Activated CD8-positive, alpha-beta T cell treated with anti-CD3 and anti-CD28 coated beads, Interleukin-2, amount 10 ng/mL, durations not matched to agents 7 days and 5 days (primary cell): ENCODE measurements at places on chromosomes 3 and 15.

GRCh38 chr15:60772395-60773120 is 293.6 kb upstream of the ICE2 start:
- DNase-seq: no peak

DNA sequence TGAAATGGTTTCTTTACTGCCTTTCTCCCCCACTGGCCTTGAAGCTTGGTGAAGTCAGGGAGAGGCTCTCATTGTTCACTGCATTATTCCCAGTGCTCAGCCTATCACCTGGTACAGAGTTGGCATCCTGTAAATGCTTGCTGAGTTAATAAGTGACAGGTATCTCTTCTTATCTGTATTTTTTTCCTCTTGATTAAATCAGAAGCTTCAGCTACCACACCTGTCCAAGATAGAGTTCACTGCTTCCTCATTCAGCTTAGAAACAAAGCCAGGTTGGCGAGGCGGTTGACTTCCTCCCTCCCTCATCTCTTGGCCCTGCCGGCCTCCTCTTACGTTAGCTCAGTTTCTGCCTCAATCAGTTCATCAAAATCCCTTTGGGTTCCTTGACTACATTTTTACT is 142.8 kb downstream of the LIPC start:
- DNase-seq: no peak

DNA sequence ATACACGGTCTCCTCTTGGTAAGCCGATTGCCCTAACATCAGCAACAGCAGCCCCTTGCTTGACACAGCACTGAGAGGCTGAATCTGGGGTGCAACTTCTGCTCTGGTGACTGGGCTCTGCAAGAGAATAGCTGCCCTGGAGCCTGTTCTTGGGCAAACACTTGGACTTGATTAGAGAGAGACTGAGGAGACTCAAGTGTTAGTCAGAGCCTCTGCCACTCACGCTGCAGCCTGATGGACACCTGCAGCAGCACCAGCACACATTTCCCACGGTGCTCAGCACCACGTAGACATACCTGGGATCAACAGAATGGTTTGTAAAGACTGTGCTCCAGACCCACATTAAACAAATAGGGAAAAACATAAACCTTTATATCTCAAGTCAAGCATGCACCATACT is 35.8 kb upstream of the UMPS start:
- no peak for DNase-seq

DNA sequence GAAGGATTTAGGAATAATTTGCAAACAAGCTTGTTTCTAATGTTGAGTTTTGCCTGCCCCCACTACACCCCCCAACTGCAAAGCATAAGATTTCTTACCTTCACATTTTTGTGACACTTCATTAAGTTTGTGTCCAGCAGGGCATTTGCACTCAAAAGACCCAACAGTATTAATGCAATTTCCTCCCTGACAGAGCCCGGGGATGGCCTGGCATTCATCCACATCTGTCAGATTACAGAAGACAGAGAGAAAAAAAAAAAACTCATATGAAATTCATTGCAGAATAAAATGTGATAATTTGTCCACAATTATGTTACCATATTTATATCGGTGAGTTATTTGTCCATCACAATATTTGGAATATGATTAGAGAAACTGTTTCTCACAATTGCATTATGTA is 111.5 kb downstream of the FBN1 start:
- no peak for DNase-seq

- DNase-seq: no peak
Measured at GRCh38 chr3:179149951-179150350, 1.8 kb downstream of the PIK3CA start.

- DNase-seq: no peak
Measured at GRCh38 chr3:128775906-128776542, 50.0 kb downstream of the RAB7A start.

DNA sequence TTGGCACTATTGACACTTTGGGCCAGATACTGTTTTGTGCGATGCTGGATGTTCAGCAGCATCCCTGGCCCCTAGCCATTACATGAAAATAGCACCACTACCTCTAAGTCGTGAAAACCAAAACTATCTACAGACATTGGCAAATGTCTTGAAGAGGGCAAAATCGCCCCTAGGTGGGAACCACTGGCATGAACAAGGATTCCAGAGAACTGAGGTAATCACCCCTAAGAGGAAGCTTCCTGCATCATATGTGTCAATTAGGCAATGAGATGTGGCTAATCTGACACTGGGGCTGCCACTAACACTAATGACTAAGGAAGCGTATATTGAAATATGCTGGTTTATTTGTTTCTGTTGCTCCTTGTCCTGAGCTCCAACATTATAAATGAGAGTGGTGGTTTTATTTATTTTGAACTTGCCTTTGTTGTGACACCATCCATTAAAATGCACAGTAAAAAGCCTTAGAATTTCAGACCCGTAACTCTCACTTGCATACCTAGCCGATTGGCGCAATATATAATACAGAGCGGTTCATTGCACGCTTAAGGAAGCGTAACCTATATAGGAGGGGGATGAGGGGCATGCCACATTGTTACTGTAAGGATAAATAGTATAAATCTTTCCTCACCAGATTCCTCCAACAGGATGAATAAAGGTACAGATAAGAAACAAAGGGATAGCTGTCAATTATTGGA is 299.8 kb upstream of the CNTN4 start:
- DNase-seq: no peak

DNA sequence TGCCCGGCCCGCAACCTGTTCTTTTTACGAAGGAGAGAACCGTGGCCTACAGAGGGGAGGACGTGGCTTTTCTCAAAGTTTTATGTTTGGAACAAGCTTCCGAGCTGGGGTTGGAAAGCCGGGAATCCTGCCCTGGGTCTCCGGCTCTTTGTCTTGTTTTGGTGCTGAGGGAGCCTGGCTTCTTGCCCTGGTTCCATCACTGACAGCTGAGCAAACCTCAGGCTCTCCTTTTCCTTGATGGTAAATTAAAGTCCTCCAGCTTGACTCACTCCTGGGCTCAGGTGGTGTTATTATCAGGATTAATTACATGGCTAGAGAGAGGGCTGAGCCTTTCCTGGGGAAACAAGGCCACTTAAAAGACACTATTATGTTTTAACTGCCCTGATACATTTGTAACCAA is 289.5 kb upstream of the RGMA start:
- no peak for DNase-seq

DNA sequence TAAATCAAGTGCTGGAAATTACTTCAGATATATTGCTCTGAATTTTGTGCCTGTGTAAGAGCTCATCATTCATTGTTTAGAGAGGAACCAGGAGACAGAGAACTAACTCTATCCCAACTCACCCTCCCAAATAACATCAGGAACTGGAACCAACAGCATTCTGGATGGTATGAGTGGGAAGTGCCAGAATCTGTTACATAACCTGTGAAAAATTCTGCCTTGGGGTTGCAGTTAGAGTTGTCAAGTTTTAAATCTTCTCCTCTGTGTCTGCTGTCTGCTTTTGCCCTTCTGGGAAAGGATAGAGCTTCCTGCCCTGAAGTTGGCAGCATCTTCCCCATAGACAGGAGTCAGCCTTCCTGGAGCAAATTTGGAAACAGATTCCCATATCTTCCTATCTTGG is 41.2 kb downstream of the TIMP4 start:
- DNase-seq: no peak

DNA sequence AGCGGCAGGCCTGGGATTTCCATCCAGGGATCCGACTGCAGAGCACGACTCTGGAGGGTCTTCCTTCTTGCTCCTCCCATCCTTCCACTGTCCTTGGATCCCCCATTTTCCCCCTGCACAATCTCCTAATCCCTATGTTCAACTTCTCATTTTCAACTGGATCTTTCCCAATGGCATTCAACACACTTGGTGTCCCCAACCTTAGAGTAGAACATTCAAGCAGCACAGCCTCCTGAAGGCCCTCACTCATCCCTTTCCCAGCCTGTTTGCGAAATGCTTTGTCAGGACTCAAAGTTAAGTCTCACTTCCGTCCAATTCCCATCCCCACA is 32.3 kb downstream of the RPN1 start:
- DNase-seq: no peak

DNA sequence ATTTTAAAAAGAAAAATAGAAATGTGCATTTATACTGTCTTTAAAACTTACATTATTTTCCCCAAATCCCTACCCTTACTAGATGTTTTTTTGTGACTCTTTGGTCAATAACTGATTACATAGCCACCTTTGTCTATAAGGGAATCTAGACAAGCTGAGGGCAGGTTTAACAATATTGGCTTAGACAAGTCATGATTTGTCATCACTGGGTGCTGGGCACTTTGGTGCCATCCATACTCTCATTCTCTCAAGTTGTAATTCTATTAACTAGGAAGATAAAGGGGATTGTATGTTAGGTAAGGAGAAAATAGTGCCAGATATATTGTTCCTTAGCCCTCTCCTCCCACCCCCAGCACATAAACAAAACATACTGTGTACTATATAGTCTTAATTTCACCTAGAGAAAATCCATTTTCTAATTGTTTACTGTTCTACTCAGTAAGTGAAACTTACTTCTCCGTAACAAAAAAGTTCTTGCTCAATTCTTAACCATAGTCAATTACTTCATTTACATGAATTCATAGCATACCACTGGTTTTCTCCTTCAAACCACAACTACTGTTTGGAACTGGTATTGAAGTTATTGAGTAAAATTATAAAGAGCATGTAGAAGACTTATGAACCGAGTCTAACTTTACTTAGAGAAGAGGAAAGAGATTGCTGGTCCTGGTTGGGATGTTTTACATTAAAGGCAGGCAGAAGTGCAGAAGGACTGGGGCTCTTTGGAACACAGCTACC is 877.1 kb downstream of the PDCD6IP start:
- no peak for DNase-seq

DNA sequence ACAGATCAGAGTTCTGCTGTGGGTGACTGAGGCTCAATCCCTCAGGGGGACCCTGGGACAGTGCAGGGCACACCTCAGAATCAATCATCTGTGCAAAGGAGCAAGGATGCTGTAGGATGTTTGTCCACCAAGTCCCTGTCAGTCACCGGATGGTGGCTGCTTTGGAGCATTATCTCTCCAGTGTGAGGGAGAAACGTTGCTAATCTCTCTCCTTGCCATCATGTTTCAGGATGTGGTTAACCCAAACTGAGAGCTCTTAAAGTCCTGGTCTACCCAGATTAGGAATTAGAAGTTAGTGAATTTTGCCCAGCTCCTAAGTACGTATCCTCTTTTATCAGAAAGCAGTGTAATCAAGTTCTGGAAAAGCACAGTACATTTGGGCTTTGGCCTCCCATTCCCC is 26.2 kb upstream of the LRRC3B start:
- DNase-seq: no peak

- peak; percentile 58 for DNase-seq
Measured at GRCh38 chr15:40906991-40907802, 12.9 kb downstream of the VPS18 start.
